ENCODE measurements at places on chromosomes 7 and 10.

GRCh38 chr10:96565774-96566173, 21.0 kb downstream of the TM9SF3 start:
- no peak for DNase-seq

- no peak for DNase-seq
Observed at GRCh38 chr10:108425283-108425964, 1260.9 kb upstream of the SORCS1 start.

DNA sequence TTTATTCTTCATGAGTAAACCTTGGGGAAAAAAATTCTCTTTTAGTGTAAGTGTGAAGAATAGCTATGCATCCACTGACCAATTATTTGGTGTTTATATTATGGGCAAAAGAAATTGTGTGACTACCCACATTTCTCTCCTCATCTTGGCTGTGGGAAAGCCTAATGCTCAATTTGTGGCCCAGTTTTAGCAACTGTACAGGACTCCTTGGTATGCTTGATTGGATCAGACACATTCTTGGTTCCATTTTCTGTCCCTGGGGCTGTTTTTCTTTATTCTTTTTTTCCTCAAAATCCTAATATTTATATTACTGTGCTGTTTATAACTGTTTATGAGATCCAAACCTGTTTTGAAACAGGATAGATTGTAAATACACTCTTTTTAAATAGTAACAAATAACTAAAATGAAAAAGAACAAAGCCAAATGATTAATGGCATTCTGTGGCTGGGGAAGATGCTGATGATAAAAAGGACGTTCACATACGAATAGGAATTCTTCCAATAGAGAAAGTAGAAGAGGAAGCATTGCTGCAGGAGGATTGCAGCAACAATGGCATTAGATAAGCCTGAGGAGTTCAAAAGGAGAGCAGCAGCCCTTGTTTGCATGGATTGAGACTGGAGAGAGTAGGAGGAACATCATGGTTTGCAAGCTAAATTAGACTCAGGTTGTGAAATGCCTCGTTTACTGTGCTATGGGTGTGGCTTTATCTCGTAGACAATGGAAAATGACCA, 580.5 kb downstream of the INHBA start:
- DNase-seq: no peak

GRCh38 chr10:103688491-103688890, 166.9 kb downstream of the SH3PXD2A start:
- DNase-seq: no peak

GRCh38 chr10:104303594-104304355, 34.5 kb downstream of the ITPRIP start:
- no peak for DNase-seq

DNA sequence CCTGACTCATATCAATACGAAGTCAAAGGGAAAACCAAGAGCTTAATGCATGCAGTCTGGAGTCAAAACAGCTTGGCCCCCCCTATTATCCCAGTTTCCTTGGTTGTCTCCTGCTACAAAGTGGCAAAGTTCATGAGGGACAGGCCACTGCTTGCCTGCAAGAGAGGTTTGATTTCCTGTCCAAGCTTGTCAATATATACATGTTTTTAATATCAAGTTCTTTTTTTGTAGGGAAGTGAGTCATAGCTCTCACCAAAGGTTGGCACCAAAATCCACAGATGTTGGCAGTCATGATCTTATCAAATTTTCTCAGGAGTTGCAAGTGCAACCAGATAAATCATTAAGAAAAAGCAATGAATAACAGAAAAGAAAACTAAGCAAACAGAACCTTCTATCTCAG, 176.8 kb downstream of the COBL start:
- no peak for DNase-seq

DNA sequence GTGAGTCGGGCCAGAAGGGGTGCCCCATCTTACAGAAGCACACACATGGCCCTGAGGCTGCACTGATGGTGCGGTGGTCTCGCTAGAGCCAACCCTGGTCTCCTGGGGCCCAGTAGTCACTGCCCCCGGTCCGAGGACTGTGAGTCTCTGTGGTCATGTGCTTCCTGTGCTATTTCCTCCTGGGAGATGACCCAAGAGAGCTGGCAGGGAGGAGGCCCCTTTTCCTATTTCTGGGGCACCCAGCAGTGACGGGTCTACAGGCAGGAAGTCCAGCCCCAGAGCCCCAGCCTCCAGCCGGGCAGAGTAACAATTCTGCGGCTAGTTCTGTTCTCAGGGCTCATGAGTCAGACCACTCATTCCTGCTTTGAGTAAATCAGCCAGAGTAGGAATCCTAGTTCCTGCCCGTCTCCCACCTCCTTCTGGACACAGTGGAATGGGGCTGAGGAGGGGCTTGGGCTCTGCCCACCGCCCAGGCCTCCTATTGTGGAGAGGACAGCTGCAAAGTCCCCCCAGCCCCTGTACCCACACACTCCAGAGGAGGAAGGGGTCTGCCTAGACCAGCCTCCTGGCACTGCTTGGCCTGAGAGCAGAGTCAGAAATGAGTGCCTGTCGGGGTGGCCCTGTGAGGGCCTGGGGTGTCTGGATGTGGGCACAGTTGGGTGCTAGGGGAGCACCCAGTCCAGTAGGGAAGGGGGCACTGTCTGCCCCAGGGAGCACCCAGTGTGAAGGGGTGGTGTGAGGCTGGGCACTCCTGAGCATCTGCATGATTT, 80.5 kb upstream of the PPIF start:
- DNase-seq: peak; percentile 82

- no peak for DNase-seq
Observed at GRCh38 chr7:50954716-50955115, 172.0 kb upstream of the GRB10 start.

GRCh38 chr7:118183428-118183785, 557 bp upstream of the LSM8 start:
- no peak for DNase-seq

DNA sequence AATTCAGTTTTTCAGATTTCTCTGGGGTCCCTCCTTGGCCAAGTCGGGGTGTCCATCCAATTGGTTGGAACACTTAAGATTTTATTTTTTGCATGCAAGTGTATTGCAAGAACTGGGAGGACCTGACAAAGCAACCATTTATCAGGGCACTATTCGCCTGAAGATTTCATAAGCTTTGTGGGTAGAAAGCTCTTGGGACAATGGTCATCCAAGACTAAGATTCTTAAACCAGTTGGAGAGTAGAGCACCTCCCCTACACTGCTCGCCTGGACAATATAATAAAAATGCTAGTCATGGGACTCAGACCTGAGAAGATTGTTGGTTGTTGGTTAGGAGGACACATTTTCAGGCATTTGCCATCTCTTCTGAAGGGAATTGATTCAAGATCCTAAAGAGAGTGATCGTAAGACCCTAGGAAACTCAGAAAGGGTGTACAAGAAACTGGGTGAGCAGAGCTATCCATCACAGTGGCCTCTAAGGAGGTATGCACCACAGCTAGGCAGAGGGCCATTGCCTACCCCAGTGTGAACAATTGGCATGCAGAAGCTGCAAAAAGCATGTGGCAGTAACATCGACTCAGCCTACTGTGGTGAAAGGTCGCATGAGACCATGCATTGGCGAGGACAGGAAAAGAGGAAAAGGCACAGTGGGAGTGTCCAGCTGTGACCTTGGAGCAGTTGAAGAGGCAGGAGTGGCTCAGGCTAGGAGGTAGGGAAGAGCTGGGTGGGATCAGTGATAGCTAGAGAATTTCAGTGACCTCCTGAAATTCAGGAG, 1235.3 kb upstream of the AUTS2 start:
- no peak for DNase-seq

DNA sequence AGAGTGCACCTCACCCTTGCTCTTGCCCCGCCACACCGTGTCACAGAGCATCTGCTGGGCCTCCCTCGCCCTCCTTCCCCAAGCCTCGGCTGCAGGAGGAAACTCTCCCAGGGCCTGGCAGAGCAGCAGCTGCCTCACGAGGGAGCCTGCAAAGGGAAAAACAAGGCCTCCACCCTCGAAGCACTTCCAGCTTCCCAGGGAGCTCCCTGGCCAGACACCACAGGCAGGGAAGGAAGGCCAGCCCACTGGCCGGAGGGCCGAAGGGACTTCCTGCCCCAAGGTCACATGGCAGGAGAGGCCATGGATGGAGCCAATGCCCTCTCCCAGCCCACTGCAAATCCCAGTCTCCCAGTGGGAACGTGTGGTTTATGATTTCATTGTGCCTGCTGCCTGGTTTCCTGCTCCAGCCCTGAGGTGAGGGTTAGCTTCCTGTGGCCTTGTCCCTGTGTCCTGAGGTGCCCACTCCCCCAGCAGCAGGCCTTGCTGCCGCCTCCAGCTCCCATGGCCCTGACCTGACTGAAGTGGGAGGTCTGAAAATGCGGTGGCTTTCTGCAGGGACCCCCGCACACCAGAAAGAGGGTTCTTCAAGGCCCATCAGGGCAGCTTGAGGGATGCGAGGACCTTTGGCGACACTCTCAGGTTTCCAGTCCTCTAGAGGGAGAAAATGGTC, 100.5 kb upstream of the PPIF start:
- DNase-seq: no peak

DNA sequence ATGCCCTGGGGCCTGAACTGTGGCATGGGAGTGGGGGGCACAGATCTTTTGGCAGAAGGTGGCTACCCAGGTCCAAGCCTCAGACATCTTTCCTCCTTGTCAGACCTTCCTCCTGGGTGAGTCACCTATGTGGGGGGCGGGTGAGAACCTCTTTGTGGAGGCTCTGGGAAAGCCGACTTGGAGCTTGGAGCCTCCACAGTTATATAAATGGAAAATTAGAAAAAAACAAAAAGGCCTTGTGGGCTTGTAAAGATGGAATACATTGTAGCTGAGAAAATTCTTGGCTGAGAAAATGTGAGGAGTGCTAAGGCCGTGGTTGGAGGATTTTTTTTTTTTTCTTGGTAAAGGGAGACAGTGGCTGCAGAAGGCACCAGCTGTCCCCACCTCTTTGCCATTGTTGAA, 292.5 kb downstream of the CCDC3 start:
- DNase-seq: no peak

- DNase-seq: no peak
Observed at GRCh38 chr7:66739953-66740301, 606 bp upstream of the RABGEF1 start.

- no peak for DNase-seq
Observed at GRCh38 chr10:91117505-91117904, 103.0 kb upstream of the PCGF5 start.

GRCh38 chr10:32939296-32940111, 18.5 kb downstream of the ITGB1 start:
- DNase-seq: no peak

GRCh38 chr7:30983914-30984247, 20.1 kb downstream of the GHRHR start:
- no peak for DNase-seq

GRCh38 chr7:85341973-85342372, 155.1 kb upstream of the SEMA3D start:
- DNase-seq: no peak

DNA sequence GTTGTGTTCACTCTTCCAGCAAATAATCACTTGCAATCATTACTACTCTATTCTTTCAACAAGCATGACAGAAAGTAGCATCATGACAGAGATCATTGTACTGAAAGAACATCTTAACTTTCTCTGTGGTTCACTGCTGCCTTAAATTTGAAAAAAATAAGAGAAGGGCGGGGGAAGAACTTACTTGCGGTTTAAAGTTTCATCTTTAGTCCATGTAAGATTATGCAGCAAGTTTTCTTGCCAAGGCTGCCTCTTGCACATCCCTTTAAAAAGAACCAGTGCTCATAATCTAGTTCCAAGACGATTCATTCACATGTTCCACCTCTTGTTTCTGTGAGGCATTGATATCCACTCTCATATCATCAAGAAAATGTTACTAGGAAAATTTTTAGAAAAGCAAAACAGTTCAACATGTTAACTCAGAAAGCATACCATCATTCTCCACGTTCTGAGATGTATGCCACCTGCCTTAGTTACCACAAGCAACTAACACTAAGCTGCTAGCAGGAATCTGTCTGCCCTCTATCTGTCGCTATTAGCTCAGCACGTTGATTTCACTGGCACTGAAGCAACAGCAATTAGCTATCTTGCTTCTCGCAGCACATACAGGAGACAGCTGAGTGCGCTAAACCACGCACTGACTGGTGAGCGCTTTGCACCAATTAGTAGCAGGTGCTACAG, at the start of gene PCDH15:
Gene PCDH15, minus strand, starts transcription at position 491 of the 681 bp plus-strand sequence. CDS start 136,969 bp downstream, outside the sequence.
- DNase-seq: no peak

GRCh38 chr7:83936056-83936708, 258.4 kb downstream of the SEMA3A start:
- no peak for DNase-seq

DNA sequence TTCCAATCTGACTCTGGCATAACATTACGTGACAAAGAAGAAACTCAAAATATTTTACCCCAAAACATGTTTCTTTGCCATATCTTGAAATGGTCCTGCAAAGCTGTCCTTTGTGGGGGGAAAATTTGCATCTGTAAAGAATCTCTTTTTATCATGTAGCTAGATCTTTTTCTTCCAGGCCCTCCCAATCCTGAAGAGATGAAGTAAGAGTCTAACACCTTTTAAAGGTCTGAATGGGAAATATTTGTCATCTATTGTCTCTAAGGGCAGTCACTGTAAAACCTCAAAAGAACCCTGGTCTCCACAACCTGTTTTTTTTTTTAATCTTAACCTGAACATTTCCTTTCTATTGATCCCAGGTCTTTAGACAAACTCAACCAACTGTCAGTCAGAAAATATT, 8.6 kb downstream of the OR2AE1 start:
- no peak for DNase-seq

GRCh38 chr10:69657866-69658265, 27.8 kb downstream of the FAM241B start:
- no peak for DNase-seq

DNA sequence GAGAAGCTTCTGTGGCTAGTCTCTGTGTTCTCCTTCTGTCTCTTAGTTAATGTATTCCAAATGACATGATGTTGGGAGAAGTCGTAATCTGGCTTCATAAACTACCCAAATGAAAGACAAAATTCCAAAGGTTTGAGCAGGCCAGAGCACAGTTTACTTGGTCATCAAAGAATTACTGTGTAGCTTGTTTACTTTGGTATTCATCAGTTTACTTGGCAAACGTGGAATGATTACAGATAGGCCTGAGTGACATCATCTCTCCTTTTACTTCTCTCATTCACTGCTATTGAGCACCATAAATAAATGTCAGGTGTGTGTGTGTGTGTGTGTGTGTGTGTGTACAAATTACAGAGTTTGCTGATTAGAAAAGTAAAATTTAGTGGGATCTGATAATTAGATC, 327.3 kb downstream of the PHTF2 start:
- DNase-seq: no peak

DNA sequence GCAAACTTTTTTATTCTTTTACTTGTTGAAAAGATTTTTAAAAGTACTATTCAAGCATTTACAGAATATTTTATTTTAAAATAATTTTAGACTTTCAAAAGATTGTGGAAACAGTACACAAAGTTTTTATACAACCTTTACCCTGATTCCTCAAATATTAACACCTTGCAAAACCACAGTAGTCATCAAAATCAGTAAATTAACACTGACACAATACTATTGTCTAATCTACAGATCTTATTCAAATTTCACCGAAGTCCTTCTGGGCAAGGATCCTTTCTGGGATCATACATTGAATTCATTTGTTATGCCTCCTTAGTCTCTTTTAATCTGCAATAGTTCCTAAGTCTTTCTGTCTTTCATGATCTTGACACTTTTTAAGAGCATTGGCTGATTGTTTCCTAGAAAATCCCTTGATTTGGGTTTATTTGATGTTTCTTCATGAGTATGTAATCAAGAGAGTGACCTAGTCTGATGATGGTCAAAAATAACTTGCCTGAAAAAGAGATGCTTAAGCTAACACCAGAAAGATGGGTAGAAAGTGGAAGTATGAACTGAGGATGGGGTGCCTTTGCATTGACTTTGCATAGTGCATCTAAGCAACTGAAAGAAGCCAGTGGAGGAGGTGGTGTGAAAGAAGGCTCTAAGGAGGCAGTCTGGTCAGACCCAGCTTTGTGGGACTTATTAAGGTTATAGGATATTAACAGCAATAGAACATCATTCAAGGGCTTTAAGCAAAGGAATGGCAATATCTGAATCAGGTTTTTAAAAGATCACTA, 9.7 kb downstream of the STAMBPL1 start:
- no peak for DNase-seq

Measured in CD4-positive, alpha-beta T cell treated with Interleukin-15 for 1 hour (primary cell).